ENCODE measurements at places on chromosomes 5 and 9.

- DNase-seq: no peak
Measured at GRCh38 chr5:96195123-96195522, 233.5 kb upstream of the ELL2 start.

GRCh38 chr5:10564838-10565784 is 1.2 kb downstream of the ANKRD33B start:
- DNase-seq: no peak

GRCh38 chr9:22142671-22143070 is 133.6 kb upstream of the CDKN2B start:
- DNase-seq: no peak

GRCh38 chr5:148859703-148860102 is 33.3 kb downstream of the ADRB2 start:
- no peak for DNase-seq

- no peak for DNase-seq
Measured at GRCh38 chr9:109779711-109780452, at the start of gene PALM2AKAP2. TSS of gene PALM2AKAP2 (plus strand) at chr9:109780198. CDS start at chr9:109780489, 291 bp downstream.
